ENCODE measurements at places on chromosomes 2 and 18.

GRCh38 chr18:54440292-54440691 lies 82.6 kb downstream of the C18orf54 start:
- no peak for DNase-seq

DNA sequence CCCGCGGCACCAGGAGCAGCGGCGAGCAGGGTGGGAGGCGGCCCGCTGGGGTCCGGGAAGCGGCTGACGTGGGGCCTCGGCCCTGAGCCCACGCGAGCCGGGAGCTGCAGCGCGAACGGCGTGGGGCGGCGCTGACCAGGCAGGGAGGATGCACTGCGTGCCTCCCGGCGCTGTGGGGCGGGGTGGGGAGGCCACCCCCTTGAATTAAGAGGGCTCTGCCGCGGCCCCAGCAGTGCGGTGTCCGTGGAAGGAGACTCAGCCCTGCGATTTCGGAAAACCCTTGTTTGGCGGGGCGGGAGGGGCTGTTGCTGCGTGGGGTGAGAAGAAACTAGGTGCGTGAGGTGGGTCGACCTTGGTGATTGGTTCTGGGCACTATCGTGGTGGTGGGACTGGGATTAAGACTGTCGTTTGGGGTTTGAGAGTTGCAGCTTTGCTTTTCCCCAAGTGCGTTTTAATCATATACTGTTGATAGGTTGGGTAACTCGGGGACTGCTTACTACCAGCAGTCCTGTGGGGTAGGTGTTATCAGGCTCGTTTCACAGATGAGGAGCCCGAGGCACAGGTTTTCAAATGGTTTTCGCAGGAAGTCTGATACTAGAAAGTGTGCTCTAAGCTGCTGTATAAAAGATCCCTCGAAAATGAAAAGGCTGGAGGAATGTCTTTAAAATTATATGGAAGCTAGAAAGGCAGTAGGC lies 722 bp downstream of the ACSL3 start:
- DNase-seq, result peak; percentile 8

GRCh38 chr2:64938607-64939285 lies 50.5 kb upstream of the SLC1A4 start:
- no peak for DNase-seq

DNA sequence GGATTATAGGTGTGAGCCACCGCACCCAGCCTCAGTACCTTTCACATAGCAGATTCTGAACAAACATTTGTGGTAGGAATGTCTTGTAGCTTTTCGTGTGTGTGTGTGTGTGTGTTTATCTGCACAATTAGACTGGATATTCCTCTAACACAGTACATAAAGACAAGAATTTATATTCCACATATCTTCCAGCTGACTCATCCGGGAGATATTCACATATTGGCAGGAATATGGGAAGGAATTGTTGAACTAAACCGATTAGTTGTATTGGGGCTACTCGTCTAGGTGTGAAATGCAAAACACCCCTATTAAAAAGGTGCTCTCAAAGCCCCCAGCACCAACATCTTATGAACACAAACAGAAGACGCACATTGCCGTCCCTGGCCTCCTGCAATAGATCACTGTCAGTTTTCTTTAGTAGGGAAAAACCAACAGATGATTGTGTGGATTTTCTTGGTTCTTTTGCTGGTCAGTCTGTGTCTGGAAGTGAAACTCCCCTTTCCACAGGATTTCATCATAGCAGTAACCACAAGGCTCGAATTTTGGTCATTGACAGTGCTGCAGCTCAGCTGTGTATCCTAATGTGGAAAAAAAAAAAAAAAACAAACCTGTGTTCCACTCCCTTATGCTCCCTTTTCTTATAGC lies 208.5 kb upstream of the ACVR2A start:
- no peak for DNase-seq

DNA sequence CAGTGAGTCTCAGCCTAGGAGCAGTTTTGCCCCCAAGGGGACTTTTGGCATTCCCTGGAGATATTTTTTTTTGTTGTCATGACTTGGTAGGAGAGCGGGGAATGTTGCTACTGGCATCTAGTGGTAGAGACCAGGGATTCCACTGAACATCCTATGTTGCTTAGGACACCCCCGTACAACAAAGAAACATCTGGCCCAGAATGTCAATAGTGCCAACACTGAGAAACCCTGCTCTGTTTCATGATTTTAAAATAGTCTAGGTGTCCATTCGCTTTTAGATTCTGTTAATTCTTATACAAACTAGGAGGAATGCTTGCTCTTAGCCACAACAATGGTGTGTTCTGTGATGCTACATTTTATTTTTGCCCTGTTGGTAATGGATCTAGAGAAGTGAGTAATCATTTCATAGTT lies 225.8 kb upstream of the SIX3 start:
- no peak for DNase-seq

GRCh38 chr2:70141902-70142589 lies 48.8 kb downstream of the C2orf42 start:
- DNase-seq, result peak; percentile 45

DNA sequence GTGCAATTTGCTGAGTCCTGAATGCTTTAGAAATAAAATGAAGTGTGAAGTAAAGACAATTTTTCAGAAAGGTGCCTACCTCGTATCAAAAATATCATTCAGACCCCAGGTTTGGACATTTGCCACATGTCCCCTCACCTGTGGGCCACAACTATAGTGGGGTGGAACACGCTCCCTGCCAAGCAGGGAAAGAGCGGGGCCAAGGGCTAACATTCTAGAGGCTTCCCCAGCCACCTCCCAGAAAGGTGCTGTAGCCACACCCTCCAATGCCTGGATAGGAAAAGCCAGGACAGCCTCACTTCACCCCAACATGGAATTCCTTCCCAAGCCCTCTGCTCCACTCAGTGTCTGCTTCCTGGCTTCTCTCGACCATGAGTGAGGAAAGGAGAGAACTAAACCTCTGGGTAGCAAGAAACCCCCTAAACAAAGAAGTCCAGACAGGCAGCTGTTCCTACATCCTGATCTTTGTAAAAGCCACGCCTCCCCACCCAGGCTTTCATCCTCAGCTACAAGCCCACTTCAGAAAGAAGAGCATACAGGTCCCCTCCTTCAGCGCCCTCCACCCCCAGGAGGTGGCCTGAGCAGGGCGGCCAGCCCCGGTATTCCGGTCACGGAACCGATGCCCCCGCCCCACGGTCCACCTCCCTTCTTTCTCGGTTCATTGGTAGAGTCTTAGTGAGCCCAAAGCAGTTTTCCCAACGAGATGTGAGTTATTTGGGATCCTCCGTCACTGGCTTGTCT lies 2.1 kb downstream of the COL6A3 start:
- no peak for DNase-seq

DNA sequence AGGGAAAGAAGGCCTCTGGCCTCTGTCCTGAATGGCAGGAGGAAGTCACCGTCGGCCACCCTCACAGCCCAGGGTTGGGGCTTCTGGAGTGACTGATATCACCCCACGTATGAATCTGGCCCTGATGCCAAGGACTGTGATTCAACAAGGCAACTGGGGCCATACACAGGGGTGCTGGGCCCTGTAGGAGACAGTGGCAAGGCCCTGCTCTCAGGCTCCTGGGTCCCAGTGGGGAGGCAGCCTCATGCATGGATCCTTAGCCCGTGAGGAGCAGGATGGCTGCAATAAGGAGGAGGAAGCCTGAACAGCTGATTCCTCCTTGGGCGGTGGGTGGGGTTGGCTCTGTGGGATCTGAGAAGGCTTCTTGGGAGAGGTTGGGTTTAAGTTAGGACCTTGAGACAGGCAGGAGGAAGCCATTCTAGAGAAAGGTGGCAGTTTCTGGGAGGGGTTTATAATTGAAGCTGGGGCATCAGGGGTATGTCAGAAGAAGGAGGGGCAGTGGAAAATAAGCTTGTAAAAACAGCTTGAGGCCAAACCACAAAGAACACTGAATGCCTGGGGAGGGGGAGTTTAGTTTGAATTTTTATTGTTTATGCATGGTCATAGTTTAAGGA lies 42.8 kb upstream of the LAPTM4A start:
- no peak for DNase-seq

DNA sequence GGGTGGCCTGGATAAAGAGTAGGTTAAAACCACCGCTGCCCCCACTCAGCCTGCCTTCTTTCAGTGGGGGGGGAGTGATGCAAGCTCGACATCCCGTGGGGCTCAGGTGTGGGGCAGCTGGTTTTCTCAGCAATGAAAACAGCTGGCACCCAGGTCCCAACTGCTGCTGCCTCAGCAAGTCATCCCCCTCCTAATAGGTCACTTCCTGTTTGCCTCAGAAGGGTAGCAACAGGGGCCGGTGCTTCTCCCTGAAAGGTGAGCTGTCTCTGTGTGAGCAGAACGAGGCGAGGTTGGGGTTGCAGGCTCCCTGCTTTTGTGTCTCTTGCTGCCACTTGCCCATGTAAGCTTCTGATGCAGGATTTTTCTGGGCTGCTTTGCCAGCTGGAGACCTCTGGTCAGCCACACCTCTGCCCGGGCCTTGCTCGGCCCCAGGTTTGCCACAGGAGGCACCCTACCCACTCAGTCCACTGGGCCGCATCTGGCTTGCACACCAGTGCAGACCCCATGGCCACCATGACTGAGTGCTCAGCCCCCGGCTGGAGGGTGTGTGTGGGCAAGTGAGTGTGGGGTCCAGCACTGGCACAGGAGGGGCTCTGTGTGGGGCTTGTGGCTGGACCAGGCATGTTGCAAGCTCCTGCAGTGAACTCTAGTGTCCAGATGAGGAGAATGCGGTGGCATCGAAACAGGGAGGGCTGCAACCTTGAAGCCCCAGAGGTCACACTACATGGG lies 11.5 kb upstream of the ASB1 start:
- no peak for DNase-seq

DNA sequence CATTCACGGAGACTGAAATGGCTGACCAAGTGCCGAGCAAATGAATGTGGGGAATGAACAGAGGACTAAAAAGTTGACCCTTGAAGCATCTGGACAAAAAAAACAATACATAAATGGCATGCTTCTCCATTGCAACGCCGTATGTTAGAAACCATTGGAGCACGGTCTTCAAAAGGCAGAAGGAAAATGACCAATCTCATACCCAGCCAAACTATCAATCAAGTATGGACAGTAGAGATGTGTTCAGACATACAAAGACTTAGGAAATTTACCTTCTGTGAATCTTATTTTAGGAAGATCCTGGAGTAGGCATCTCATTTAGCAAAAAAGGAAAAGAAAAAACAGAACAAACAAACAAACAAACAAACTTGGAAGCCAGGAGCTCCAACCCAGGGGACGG lies 44.5 kb downstream of the HS6ST1 start:
- DNase-seq, result no peak

- DNase-seq, result no peak
These were observed 17.9 kb downstream of the SERPINB8 start for GRCh38 chr18:63987743-63988142.

- DNase-seq, result no peak
These were observed 148.2 kb downstream of the PHLPP1 start for GRCh38 chr18:62863579-62864001.

DNA sequence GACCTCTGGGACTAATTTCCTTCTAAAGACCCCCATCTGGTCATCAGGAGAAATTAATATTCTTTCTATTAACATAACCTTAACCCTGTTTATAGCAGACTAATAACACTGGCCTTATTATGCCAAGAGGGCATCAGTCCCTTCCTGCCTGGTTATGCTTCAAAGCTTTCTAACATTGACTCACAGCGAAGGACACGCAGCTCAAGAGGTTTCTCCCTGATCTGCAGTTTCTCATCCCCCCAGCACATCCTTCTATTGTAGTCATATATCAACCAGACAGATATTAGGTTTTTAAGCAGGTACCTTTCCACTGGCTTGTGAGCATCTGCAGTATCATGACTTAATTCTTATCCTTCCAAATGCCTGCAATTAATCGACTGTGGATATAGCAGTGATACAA lies 100.0 kb upstream of the CXCR4 start:
- DNase-seq, result no peak

DNA sequence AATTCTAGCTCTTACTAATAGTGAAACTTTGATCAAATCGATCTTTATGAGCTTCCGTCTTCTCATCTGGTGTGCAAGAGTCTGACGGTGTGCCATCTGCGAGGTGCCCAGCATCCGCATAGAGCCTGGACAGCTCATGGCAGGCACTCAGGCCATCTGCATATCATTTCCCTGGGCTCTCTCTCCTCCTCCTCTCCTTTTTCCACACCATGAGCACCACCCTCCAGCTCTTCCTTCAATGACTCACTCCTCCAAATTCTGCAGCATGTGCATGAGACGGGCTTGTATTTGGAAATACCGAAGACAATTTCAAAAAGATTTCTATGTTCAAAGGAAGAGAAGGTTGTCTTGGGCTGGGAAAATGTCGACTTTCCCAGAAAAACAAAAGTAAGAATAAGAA lies 161.1 kb downstream of the CCBE1 start:
- DNase-seq, result no peak

DNA sequence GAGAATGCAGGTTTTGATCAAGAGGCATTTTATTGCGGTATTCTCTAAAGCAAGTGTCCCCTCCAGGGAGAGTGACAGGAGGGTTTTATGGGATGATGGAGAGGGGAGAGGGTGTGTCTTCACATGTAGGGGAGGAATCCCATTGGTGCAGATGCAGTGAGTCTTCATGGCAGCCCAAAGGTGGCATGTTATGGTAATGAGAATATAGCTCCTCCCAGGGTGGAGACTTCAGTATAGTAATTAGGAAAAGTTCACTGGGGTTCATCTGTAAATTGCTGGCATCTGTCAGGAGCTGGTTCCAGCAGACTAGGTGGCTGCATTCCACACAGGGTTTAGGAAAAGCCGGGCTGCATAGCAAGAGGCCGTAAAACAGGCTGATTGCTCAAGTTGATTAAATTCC lies 230.7 kb upstream of the CCDC68 start:
- DNase-seq, result no peak

DNA sequence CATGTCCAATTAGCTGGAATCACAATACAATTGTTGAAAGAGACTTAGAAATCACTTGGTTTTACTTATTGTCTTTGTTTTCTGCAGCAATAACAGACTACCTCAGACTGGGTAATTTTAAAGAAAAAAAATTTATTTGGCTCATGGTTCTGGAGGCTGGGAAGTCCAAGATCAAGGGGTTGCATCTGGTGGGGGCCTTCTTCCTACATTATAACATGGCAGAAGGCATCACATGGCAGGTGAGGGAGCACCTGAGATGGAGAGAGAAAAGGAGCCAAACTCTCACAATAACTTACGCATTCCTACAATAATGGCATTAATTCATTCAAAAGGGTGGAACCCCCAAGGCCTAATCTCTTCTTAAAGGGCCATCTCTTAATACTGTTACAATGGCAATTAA lies 37.5 kb upstream of the KLHL14 start:
- no peak for DNase-seq

Data from stimulated activated CD4-positive, alpha-beta T cell treated with anti-CD3 and anti-CD28 coated beads, Interleukin-12 subunit alpha, Interleukin-12 subunit beta, amount 100 ng/mL, for 48 hours (primary cell).